ENCODE measurements at places on chromosomes 1 and 21.

GRCh38 chr1:5826601-5827000 lies 165.6 kb downstream of the NPHP4 start:
- DNase-seq = no peak

DNA sequence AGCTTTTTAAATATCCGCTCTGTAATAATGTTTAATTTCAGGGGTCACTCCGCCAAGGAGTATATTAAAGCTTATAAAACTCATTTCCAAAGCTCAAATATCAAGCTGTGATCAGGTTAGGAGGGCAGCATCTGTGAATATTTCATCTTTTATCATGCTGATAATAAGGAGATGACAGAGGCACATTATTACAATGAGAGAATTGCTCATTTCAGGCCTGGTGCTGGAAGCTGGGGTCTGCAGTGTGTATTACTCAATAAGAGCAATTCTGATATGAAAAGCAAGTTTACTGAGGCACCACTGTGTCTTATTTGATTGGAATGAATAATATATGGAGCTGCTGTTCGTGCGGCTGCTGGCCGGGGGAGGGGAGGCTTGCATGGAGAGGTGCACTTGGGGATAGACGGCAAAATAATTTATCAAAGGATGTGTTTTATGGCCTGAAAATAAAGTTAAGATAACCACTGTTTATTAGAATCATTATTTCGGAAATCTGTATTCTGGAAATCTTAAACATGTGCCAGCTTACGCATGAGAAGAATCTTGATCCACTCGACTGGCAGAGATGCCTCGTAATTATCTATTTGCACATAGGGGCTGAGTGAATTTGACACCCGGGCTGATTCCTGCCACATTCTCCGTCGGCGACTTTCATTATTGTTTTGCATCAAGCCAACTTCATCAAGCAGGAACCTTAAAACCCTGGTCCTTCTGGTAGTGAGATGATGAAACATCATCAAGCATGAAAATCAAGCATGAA lies 173.2 kb downstream of the RRAGC start:
- no peak for DNase-seq

DNA sequence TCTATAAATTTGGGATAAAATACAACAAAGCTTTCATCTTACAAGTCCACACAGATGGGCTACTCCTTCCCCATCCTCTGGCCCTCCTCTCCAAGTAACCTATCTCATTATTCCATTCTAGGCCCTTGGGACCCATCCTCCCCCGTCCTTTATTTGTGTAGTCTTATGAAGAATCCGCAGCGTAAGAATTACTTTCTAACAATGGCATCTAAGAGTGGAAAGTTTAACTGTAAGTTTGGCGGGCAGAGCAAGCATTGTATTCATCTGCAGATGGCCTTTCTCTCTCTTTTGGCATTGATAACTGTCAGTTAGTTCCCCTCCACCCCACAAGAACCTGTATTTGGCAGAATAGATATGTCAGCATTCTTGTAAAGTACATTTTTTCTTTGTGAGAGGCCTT lies 91.9 kb upstream of the TSPAN2 start:
- no peak for DNase-seq

GRCh38 chr1:72023063-72023930 lies 259.0 kb downstream of the NEGR1 start:
- DNase-seq = no peak

DNA sequence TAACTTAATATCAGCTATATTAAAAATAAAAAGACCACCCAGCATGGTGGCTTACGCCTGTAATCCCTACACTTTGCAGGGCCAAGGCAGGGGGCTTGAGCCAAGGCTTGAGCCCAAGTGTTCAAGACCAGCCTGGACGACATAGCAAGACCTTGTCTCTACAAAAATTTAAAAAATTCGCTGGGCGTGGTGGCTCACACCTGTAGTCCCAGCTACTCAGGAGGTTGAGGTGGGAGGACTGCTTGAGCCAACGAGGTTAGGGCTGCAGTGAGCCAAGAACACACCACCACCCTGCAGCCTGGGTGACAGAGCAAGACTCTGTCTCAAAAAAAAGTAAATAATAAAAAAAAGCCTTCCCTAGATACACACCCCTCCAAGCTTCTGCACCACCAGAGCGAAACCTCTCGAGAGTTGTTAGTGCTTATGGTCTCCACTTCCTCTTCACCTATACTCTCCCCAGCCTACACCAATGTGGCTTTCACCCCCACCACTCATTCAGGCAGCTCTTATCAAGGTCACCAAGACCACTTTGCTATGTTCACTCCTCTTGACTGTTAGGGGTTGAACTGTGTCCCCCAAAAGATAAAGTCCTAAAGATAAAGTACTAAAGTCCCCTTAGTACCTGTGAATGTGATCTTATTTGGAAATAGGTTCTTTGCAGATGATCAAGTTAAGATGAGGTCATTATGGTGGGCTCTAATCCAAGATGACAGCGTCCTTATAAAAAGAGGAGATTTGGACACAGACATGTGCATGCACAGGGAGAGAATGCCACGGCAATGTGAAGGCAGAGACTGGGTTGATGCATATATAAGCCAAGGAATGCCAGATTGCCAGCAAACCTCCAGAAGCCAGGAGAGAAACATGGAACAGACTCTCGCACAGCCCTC lies 6.8 kb upstream of the PPP1R15B start:
- peak; percentile 31 for DNase-seq

DNA sequence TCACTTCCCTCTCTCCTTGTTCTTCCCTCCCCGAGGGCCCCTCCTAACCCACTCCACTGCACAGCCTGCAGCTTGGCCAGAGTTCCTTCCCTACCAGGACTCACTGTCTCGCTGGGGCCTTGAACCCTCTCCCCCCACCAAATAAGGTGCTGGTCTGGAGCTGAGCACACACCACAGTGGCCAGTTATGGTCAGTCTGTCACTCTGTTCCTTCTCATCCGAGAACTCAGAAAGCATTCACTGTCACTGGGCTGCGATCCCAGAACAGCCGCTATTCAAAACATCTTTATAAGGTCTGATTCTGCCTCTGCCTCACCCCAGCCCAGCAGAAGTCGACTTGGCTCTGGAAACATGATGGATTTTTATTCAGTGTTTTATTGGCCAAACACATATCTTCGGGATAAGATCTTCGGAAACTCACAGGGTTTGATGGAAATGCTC lies 19.8 kb upstream of the LBR start:
- DNase-seq = no peak

DNA sequence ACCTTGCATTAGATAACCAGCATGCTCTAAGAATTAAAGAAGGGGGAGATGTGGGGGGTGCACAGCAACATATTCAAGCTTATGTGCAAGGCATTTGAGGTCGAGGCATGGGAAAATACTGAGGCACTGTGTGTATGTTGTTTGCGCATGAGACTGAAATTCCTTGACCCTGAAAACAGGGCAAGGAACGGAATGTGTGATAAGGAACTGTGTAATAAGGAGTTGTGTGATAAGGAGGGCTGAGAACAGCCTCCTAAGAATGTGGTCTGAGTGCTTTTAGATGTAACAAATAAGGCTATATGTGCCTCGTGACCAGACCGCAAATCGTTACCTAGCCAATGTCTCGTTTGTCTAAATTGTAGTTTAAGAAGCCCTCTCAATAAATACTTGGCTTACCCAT lies 26.5 kb upstream of the ITLN1 start:
- no peak for DNase-seq

DNA sequence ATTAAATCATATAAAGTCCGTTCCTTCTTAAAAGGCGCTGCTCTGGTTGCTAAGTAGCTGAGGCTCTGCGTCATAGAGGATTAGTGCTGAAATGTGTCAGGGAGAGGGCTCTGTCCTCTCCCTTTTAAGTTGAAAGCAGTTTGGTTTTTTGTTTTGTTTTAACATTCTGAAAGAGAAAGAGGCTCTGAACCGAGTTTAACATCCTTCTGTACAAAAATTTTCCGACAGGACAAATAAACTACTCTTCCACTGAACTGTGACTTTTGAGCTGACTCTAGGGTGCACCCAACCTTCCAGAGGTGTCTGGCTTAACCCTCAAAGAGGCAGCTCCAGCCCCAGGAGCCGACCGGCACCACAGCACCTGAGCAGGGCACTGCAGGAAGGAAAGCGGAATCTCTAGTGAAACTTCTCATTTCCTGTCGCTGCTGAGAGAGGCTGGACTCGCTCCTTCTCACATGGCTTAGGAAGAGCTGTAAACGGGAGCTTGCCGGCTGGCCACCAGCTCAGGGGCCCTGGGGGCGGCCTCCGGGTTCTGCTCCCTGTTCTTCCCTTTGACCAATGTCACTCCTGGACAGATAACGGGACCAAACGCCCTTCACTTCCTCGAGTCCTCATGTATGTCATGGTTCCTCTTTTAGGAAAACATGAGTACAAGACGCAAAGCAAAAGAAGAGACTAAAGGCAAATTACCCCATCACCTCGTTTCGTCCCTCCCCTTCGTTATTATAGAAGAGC lies 1.2 kb downstream of the VAV3 start:
- no peak for DNase-seq

DNA sequence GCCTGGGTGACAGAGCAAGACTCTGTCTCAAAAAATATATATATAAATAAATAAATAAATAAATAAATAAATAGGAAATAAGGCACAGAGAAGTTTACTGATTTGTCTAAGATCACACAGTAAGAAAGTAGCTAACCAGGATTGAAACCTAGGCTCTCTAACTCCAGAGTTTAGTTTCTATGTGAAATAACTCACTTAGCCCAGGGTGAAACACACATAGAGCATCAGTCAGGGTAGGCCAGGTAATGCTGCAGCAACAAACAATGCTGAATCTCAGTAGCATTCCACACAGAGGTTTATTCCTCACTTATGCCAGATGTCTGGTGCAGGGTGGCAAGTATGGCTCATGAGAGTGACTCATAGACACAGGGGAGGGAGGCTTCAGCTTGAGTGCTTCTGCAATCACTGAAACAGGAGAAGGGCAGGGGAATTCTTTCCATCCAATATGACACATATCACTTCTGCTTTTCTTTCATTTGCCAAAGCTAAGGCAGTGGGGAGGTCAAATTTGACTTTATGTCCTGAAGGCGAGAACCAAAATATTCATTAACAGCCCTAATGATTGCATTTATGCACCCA lies 37.1 kb upstream of the KANK4 start:
- no peak for DNase-seq

DNA sequence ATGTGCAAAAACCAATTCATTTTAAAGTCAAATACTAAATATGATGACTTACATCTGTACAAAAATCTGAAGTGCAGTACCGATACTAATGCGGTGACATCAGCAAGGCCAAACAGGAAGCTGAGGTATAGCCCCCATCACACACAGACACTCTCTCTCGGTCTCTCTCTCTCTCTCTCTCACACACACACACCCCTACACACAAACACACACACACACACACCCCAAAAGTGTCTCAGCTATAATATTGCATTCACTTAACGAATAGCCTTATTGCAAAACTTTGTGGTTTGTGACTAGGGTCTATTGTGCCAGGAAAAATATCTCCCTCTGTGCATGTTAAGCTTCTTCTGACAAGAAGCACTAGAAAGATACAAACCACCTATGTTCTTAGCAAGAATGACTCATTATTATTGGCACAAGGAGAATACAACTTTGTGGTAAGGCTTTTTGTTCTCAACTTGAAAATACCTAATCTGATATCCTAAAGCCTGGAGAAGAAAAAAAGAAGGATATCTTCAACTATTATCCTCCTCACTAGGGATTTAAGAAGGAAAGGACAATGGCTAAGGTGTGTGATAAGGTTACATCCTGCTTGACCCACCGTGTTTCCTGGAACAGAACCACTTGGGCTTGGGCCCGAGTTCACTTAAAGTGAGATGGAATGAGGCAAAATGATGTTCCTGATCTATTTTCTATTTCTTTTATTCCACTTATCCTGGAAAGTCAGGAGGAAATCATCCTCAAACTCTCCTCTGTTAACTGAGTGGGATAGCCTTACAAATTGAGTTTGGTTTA lies 107.1 kb downstream of the NIBAN1 start:
- no peak for DNase-seq

DNA sequence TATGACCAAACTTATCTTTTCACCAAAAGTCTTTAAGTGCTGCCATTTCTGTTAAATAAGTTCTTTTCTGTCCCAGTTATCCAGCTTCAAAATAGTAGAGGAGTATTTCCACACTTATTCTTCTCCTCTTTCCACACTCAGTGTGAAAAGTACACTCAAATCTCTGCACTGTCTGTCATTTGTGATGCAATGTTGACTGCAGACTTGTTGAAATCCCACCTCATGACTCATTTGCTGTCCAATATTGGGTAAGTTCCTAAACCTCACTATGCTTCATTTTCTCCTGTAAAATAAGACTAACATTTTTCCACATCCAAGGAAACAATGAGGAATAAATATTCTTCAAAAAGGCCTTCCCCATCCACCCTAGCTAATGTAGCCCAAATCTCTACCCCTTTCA lies 17.5 kb downstream of the LRRIQ3 start:
- no peak for DNase-seq

- no peak for DNase-seq
Observed at GRCh38 chr1:89633800-89634625, 1.1 kb downstream of the LRRC8C start.

GRCh38 chr1:18901952-18902522 lies 318 bp downstream of the ALDH4A1 start:
- DNase-seq = no peak

- DNase-seq = peak; percentile 27
Observed at GRCh38 chr1:159924025-159924790, 1.1 kb downstream of the TAGLN2 start.

- DNase-seq = no peak
Observed at GRCh38 chr1:93579891-93580290, 101.7 kb downstream of the BCAR3 start.

DNA sequence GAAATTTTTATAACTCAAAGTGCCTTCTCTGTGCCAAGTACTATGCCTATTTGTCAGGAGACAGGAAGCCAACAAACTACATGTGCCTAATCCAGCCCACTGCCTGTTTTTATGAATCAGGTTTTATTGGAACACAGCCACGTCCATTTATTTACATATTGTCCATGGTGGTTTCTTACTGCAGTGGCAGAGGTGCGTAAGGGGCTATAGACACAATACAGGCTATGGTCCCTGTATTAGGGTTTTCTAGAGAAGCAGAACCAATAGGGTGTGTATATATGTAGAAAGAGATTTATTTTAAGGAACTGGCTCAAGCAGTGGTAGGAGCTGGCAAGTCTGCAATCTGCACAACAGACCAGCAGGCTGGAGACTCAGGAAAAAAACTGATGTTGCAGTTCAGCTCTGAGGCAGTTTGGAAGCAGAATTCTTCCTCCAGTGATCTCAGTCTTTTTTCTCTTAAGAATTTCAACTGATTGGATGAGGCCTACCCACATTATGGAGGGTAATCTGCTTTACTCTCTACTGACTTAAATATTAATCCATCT lies 15.4 kb downstream of the PPIE start:
- no peak for DNase-seq

- DNase-seq = no peak
Observed at GRCh38 chr1:75589637-75590036, 21.3 kb downstream of the SLC44A5 start.

DNA sequence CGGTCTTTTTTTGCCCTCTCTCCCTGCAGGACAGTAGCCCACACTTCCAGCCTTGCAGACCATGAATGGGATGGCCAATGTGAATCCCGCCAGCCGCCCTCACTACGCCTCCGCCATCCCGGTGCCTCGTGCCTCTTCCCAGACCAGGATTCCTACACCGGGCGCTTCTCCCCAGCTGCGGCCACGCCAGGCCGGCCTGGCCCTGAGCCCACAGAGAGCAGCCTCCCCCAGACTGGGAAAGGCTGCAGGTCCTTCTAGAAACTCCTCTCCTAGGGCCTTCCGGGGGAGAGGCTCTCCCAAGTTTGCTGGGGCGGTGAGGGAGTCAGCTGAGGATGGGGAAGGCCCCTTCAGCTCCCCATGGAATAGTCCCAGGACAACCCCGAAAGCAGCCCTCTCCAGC lies 83.9 kb downstream of the NAV1 start:
- no peak for DNase-seq

All from DMS79 (cell line).